Naive thymus-derived CD8-positive, alpha-beta T cell (primary cell): ENCODE measurements at places on chromosomes 1 and 21.

DNA sequence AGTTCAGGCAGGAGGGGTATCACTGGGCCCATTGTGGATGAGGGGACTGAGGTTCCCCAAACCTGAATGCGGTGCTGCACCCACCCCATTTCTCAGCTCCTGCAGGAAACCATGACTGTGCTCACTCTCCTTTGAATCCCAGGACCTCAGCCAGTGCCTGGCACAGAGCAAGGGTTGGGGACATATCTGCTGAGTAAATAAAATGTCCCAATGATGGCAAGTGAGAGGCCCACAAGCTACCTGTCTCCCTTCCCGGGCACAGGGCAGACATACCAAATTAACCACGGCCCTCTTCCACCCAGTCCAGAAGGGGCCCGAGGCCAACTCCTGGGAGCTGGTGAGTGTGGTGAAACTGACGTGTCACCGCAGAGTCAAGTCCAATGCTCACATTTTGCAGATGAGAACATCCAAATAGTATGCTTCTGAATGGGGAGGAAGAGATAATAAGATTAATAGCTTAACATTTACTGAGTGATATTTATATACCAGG lies 97.6 kb downstream of the EPHB2 start:
- no peak for DNase-seq

DNA sequence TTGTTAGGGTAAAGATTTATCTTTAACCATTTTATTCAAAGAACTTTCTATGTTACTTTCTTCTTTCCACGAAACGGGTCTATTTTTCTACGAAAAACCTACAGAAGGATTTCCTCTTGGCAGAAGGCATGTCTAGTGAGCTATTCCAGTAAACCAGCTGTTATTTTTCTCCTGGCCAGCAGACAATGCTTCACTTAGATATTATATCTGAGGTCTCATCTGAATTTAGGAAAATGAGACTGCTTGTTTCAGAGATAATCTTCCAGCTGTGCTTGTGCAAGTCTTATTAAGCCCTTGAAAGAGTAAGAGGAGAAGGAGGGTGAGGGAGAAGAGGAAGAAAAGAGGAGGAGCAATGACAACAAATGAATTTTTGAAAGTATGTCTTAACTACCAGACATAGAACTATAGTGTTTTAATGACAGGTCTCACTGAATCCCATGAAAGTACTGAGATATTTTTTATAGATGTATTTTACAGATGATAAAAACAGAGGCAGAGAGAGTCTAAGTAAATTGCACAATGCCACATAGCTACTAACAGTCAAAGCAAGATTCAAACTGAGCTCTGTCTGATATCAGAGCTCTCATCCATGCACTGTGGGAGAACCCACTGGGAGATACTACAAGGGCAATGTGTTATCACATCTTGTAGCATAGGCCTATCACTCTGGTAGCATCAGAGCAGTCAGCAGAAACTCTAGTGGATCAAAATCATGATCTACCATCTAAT lies 54.6 kb upstream of the SAMSN1 start:
- no peak for DNase-seq

GRCh38 chr1:223039990-223040389 lies 103.1 kb downstream of the TLR5 start:
- DNase-seq: no peak

GRCh38 chr21:44063151-44063912 lies 43.9 kb upstream of the PWP2 start:
- no peak for DNase-seq

DNA sequence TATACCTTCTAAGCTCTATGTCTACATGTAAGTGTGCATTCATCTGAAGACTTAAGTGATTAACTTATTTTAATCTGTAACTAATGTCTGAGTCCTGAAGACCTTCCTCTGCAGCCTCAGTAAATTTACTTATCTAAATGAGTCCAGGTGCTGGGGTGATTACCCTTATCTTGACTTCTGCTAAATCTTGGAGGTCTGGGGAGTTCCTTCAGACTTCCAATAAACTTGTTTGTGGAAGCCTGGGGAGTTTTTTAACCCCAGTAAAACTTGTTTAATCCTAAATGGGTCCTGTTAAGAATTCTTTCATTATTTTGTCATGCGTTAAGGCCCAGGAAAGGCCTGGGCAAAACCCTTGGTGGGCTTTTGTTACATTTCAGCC lies 37.0 kb downstream of the RSPH1 start:
- no peak for DNase-seq

- DNase-seq: no peak
Observed at GRCh38 chr1:8460132-8460544, 142.2 kb downstream of the SLC45A1 start.

DNA sequence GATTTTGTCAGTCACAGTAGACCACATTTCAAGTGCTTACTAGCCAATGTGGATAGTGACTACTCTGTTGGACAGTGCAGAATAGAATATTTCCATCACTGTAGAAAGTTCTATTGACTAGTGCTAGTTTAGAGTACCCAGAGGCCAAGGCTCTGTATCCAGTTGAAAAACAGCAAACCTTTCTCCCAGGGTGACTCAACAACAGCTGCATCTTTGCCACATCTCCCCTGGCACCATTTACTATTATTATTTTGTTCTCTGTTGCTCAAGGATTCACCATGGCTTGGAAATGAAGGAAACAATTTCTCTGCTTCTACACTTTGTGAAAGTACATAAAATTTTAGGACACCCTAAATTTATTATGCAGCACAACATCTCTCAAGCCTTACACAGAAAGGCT lies 85.3 kb upstream of the WDR26 start:
- no peak for DNase-seq

DNA sequence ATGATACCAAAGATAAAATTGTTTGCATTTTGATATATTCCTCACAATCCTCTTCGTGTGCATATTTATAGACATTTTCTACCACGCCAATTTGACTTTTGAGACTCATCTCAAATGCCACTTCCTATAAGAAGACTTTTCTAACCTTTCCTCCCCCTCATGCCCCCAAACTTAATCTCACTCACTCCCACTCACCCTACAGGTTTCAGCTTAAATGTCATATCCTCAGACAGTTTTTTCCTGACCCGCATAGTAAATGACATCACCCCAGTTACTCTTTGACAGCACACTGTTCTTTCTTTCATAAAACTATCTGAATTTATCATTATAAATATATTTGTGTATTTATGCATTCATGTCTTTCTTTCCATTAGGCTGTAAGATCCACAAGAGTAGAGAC lies 29.6 kb upstream of the RGS8 start:
- no peak for DNase-seq

DNA sequence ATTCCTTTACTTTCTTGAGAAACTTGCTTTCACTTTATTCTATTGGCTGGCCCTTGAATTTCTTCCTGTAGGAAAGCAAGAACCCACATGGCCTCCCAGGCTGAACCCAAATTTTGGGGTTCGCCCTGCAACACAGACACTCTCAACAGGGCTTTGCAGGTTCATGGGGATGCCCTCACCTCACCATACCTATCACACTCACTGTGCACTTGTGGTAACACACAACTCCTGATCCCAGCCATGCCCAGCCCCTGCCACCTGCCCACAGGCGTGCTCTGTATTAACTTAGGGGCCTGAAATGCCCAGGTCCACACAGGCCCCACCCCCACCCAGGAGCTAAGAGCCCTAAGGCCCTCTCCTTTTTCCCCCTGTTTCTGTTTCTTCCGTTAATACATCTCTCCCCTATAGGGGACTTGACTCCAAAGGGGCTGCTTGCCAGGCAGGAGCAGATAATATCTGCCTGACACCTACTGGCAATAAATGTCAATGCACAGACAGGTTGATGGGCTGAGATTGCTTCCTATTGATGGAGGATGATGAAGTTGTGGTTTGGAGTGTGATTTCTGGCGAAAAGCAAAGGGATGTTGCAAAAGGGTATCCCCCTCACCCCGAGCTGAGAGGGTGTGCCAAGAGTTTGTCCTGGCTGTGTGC lies 171.5 kb downstream of the AJAP1 start:
- DNase-seq: no peak

DNA sequence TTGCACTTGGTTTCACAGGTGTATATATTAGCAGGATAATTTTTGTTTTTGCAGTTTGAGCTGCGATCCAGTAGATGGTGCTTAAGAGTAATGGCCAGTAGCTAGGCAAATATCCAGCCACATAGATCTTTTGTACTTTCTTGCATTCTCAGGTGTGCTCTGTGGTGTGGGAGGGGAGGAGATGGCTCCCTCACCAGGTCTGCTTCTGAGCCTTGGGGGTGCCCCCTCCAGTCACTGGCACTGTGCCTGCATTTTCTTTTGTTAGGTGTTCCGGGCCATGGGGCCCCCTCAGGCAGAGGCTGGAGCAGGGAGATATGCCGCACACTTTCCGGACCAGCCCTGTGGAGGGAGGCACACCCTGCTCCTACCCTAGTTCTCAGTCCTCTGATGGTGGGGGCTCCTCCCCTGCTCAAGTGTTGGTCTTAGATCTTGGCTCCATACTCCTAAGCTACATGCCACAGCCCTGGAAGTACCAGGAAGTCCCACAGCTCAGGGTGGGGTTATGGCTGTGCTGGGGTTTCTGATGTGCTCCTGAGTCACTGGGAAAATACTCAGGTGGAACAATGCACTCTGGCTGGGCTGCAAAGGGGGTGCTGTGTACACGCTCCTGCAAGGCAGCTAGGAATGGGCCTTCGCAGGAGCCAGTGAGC lies 197.6 kb upstream of the DMRTA2 start:
- DNase-seq: no peak

DNA sequence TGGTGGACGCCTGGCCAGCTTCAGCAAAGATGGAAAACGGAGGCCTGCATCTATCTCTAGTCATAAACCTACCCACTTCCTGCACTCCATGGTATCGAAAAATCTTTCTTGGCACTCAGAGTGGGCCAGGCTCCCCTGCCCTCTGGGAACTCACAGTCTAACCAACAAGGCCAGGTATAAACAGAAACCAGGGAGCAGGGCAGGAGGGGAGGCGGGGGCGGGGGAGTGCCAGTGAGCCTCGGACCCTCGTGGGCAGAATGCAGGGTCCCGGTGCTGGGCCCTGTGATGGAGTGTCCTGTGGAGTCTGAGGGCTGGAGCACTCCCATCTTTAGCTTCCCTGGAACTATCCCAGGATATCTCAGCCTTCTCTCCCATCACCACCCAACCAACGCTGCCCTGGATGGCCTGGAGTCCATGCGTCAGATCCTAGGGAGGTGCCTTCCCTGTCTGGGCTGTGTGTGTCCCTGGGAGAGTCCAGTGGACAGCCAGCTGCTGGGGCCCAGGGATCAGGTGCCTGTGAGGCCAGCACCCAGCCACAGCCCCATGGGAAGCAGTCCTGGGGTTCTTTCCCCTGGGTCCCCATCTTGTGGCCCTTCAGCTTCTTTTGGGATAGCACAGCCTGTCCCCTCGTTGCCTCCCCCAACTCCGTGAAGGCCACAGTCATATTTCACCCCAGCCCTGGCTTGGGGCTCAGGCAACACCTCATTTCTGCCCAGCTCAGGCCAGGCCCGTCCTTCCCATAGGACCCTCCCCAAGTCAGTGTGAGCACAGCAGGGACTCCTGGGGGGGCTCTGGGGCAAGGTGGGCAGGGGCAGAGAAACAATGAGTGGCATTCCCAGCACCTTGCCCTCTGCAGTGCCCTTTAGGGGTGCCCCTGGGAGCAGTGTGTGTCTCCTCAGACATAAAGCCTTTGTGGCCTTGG lies 1.1 kb upstream of the EPS8L3 start:
- no peak for DNase-seq

GRCh38 chr1:80656641-80657040 lies 1144.1 kb upstream of the ADGRL2 start:
- no peak for DNase-seq

DNA sequence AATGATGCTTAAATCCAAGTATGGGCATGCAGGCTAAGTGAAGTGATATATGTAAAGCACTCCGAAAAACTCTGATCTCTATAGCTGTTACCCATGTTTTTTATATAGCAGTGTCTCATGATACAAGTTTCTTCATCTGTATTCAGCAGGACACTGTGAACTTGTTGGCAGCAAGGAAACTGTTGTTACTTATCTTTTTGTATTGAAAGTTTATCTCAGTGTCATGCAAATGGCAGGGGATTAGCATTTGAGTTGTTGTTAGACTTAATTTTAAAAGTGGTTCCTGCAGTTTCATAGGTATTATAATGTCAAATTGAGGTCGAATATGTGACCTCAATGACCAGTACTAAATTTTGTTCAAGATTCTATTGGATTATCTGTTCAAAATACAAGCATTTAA lies 47.9 kb downstream of the NCAM2 start:
- DNase-seq: no peak

- no peak for DNase-seq
Observed at GRCh38 chr21:18893406-18893805, 489.8 kb upstream of the TMPRSS15 start.

- no peak for DNase-seq
Observed at GRCh38 chr1:107228704-107229371, 88.0 kb downstream of the NTNG1 start.

- no peak for DNase-seq
Observed at GRCh38 chr1:109783436-109783835, 19.7 kb upstream of the EPS8L3 start.

DNA sequence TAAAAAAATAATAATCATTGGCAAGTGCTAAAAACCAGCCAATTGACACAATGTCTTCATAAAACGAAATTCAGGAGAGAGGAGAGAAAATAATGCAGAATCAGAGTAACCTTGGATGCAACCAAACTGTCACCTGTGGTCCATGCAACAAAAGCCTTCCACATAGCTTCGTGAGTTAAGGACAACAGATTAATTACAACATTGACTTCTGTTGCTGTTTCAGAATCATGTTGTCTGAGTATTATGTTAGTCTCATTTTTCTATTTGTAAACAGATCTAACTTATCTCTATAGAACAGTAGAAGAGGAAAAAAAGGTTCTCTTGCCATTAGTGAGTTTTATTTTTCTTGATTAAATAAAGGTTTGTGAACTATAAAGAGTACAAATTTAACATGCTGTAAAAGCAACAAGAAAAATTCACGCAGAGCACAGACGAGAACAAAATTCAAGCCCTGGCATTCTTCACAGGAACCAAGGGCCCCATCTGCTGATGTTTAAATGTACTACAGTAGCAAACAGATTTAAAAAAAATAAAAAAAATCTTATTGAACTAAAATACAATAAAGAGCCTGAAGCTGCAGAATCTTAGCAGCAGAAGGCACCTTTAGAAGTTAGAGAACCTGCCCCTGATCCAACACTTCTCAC lies 381.1 kb upstream of the PKN2 start:
- DNase-seq: no peak

DNA sequence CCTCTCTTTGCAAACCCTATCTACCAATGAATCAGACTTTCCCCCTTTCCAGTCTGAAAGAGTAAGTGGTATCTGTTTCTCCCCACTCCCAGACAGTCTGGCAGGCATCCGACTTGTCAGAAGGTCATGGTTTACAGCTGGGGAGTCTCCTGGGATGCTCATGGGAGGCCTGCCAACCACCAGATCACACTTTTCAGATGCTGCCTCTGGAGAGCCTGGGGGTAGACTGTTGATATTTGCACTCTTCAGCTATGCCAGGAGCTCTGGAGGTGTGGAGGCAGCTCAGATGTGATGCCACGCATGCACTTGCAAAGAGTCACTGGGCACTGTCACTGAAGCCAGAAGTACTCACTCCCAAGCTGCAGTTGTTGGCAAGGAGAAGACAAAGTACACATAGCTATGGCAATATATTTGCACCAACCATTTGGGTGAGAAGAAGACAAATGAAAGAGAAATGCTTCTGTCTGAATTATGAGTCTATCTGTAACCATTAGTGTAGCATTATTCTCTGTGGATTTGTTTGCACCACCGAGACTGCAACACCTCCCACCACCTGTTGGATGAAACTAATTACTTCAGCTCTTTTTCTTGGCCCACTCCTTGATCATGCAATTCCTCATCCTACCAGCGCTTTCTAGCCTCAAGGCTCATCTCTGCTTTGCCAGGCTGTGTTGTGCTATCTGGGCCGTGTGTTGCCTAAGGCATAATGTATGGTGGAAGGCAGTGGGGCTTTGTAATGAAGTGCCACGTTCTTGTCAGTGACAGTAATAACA lies 133.0 kb upstream of the SPAG17 start:
- DNase-seq: no peak
